ENCODE measurements at places on chromosomes 3 and 15. TPM values are rescaled to one million over a fixed set of nuclear protein-coding genes. Genes with fewer than 3 reads are reported as not detected.
A peak's percentile ranks its signal among the peaks of the same experiment; 100 is the strongest.

DNA sequence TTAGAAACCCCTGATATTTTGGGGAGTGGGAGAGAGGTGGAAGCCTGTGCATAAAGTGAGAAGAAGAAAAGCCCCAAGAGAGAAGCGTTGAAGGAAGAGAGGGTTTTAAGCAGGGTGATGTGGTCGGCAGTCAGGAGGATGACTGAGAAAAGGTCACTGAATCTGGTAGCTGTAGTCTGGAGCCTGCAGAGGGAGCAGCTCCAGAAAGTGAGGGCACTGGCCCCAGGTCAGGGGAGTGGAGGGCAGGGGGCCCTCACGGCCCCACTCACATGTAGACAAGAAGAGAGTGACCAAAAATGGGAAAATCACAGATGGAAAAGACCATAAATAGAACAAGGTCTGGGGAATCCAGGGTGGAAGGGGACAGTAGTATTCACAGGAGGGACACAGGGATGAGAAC, 105.5 kb downstream of the RYK start:
- DNase-seq = no peak

DNA sequence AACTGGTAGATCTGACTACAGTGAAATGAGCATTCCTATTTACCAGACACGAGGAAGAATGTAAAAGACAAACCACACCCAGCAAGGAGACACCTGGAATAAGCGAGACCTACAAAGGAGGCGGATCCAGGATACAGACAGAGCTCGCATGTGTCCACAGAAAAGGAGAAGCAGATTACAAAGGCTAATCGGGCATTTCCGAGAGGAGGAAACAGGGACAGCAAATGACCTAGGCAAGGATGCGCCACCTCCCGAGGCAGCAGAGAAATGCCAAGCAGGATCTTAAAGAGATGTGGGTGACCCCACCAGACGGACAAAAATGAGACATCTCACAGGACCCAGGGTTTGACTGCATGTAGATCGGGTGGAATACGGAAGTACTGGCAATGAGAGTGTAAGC, 63.2 kb upstream of the IQSEC1 start:
- DNase-seq = peak; percentile 29

DNA sequence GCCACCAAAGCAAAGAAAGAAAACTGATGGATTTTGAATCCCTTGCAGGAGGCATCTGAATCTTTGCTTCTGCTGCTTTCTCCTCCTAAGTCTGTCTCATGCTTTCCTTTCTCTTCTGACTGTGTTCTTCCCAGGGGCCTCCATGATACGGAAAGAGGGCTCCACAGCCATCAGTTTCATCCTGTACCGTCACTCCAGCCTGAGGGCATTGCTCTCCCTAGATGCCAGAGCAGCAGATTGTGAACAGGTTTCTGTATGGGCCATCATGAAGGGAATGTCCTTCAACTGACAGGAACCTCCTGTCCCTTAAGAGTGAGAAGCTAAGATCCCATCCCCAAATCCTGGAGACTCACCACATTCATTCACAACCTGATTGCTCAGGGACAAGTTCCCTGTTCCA, 59.2 kb downstream of the KBTBD12 start:
- no peak for DNase-seq

GRCh38 chr15:52730173-52730572, 51.0 kb upstream of the ATOSA start:
- no peak for DNase-seq

TF gene
- 23.4 TPM for total RNA-seq

DNA sequence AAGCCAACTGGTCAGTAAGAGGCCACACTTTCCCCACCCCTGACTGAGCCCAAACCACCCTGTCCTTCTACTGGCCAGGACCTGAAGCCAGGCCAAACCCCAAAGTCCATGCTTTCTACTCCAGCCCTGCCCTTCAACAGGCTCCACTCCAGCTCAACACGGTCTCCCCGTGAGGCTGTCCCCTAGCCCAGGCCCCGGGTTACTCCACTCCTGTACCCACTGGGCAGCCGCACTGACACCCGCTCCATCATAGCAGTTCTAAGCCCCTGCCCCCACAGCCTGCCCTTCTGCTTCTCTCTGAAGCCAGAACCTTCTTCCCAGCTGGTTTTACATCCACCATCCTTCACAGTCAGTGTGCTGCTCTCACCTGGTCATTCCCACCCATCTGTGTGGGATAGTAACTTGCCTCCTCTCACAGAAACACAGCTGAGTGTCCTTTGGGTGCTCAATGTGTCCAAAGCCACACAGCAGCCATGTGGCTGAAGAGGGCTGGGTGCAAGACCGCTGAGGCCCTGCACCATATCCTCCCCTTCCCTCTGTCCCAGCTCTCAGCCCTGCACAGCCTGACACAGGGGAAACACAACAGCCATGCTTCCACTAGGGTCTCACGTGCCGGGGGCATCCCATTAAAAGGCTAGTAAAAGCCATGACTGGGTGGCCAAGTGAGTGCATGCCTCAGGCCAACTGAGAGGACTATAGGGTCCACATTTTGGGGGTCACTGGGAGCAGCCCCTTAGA, 38.1 kb downstream of the TLE3 start:
- DNase-seq = no peak

DNA sequence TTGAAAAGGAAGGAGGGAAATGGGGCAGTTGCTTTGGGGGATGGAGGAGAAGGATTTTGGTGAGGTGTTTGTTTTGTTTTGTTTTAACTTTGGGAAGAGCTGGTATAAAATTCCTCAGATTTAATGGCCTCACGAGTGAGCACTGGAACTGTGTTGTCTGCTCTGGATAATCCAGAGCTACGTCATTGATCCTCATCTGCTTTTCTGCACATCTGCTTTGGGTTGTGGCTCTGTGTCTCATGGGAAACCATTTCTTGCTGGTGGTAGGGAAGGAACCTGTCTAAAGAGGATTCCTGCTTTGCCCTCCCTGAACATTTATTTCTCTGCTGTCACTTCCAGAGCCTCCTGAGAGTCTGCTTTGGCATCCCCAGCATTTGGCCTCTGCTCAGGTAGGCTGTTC, 3.1 kb downstream of the SNRK start:
- DNase-seq = no peak

DNA sequence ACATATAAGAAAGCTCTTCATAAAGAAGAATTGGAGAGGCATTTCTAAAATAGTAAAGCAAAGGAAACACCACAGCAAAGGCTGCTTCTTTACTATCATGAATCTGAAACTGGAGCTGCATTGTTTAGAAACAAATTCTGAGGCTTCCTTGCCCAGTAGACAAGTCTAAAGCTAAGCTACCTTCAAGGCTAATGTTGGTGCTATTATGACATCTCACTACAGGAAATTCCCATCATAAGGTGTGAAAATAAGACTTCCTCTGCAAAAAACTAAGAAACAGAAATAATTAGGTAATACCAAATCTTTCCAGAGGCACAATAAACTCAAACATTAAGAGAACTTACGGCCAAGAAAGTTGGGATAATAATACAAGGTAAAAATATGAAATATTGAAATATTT, 89.9 kb upstream of the P3H2 start:
- no peak for DNase-seq

DNA sequence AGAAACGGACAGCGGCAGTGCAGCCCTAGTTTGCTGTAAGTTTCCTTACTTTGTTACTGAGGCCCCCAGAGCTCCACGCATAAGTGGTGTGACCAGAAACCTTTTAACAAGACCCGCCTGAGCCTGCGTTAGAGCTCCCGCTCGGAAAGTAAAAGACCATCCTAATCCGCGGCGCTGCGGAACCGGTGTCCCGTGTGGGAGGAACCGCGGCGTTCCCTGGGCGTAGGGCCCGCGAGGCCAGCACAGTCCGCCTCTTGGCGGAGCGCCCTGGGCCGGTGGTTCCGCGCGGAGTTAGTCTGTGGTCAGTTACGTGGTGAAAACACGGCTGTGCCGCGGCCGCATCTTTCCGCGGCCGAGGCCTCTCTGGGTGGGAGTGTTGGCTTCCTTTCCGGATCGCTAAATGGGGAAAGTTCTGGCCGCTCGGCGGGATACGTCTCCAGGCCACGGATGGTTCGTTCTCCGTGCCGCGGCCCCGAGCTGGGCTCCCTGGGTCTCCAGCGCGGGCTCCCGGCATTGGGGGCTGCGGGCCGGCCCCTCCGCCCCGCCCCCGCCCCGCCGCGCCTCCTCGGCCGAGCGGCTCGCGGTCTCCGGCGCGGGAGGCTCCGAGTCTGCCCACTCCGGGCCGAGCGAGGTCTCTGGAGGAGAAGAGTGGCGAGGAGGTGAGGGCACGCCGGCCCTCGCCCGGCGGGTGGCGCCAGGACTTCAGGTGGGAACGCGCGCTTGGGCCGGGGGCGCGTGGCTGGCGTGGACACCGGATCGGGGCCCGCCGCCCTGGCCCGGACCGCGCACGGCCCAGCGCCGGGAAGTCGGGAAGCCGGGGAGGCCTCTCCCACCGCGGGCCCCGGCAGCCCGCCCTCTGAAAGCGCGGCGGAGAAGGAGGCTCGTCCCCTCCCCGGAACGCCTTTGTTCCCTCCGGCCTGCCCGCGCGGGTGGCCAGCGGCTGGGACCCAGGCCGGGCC, 754 bp downstream of the B3GNT5 start:
- peak; percentile 43 for DNase-seq
